ENCODE measurements at places on chromosomes 16 and 17.

DNA sequence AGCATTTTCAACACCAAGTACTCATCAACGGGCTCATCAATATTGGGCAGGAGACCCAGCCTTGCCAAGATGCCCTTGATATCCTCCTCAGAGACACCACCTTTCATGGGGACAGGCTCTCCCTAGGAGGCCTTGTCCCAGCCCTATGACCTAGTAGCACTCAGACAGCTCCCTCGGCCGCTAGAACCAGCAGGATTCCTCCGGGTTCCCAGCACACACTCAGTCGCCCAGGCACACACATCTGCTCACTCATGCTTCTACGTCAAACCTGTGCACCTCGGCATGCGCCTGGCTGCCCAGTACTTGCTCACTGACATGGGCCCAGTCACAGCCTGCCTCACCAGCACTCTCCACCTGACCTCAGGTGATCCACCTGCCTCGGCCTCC, 17.0 kb downstream of the SRCIN1 start:
- no peak for DNase-seq

DNA sequence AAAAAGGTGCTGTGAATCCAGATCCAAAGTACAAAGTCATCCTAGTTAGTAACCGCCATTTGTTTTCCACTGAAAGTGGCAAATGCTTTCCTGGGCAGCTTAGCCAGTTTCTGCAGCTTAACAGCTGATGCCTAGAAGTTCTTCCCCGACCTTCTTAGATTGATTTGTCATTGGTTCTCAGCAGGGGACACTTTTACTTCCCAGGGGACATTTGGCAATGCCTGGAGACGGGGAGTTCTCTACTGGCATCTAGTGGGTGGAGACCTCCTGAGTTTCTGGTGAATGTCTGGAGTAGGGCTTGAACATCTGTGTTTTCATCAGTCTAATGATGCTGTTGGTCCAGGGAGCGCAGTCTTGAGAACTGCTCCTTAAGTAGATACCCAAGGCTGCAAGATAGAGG, 7.6 kb downstream of the DNAJA3 start:
- DNase-seq: no peak

DNA sequence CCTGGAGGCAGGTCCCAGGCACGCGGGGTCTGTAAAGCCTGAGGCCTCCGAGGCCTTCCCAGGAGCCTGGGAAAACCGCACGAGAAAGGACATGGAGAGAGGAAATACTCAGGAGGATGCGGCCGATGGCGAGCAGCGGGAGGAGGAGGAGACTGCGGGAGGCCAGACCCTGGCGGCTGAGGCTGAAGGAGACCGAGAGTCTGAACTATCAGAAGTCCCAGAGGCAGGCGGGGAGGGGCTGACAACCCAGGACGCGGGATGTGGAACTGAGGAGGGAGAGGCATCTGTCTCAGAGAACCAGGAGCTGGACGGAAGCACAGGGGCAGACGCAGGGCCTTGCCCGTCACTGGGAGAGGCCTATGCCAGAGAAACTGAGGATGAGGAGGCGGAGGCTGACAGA, 2.4 kb downstream of the APOBR start:
- no peak for DNase-seq

GRCh38 chr16:23213831-23214230, 31.3 kb downstream of the SCNN1G start:
- no peak for DNase-seq

DNA sequence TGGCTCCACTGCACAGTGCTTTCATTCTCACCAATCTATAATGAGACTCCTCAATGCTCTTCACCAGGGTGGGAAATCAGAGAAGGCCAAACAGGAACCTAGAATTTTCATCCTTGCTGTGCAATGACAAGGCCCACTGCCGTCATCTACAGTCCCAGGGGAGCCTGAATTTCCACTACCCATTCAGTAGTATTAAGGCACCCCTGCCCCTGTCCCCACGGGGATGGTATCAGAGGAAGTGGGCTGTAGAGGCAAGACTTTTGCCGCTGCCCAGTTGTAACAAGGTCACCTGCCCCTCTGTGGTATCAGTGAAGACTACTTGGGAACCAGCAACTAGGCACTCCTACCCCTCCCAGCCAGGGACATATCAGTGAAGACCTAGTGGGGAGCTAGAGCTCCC, 104.5 kb downstream of the C16orf78 start:
- DNase-seq: no peak

DNA sequence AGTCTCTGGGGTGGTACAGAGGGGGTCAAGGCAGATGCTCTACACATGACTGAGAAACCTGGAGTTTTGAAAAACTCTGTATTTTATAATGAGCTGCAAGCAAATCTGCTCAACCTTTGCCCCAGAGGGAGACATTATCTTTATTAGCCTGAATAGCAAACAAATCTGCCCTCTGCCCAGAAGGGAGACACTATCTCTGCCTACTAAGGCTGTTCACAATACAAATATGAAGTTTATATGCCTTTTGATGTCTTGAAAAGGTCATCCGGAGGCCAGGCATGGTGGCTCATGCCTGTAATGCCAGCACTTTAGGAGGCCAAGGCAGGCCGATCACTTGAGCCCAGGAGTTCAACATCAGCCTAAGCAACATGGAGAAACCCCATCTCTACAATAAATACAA, 11.0 kb upstream of the XYLT1 start:
- no peak for DNase-seq

GRCh38 chr17:42782166-42783061, 2.0 kb downstream of the WNK4 start:
- no peak for DNase-seq

DNA sequence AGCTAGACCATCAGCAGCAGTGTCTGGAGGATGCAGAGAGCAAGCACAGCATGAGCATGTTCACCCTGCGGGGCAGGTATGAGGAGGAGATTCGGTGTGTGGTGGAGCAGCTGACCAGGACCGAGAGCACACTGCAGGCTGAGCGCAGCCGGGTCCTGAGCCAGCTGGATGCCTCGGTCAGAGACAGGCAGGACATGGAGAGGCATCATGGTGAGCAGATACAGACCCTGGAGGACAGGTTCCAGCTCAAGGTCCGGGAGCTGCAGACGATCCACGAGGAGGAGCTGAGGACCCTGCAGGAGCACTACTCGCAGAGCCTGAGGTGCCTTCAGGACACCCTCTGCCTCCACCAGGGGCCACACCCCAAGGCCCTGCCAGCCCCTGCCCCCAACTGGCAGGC, 38.8 kb downstream of the PLD6 start:
- no peak for DNase-seq

DNA sequence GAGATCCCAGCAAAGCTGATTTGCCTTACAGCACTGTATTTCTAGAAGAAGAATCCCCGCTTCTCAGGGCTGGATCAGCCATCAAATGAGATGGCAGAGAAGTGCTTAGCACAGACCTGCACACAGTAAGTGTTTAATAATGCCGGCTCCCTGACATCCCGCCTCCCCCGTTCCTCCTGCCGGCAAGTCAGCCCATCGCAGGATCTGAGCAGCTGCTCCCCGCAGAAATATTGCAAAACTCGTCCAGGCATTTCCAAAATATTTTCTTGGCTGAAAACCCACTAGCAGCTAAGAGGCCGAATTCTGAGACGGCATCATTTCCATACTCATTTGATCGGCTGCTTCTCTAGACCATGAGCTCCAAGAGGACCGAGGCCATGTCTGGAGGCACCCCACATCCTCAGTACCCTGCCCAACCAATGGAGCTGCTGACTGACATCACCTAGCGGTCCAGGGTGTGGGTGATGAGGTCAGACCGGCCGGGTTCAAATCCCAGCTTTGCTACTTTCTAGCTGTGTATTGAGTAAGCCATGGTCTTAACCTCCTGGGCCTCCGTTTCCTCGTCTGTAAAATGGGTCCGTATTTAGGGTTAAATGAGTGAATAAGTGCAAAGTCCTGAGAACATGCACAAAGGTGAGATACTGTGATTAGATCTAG, 251.5 kb downstream of the KATNIP start:
- no peak for DNase-seq

GRCh38 chr16:73846356-73846755, 450.3 kb upstream of the PSMD7 start:
- no peak for DNase-seq

- no peak for DNase-seq
These were observed 3.7 kb downstream of the BAHCC1 start for GRCh38 chr17:81398832-81399411.

- DNase-seq: no peak
These were observed 254.9 kb downstream of the PARN start for GRCh38 chr16:14375132-14375491.

GRCh38 chr16:64362193-64362592, 759.7 kb downstream of the CDH11 start:
- peak; percentile 83 for DNase-seq

GRCh38 chr17:80930335-80931279, 61.0 kb upstream of the CHMP6 start:
- no peak for DNase-seq

DNA sequence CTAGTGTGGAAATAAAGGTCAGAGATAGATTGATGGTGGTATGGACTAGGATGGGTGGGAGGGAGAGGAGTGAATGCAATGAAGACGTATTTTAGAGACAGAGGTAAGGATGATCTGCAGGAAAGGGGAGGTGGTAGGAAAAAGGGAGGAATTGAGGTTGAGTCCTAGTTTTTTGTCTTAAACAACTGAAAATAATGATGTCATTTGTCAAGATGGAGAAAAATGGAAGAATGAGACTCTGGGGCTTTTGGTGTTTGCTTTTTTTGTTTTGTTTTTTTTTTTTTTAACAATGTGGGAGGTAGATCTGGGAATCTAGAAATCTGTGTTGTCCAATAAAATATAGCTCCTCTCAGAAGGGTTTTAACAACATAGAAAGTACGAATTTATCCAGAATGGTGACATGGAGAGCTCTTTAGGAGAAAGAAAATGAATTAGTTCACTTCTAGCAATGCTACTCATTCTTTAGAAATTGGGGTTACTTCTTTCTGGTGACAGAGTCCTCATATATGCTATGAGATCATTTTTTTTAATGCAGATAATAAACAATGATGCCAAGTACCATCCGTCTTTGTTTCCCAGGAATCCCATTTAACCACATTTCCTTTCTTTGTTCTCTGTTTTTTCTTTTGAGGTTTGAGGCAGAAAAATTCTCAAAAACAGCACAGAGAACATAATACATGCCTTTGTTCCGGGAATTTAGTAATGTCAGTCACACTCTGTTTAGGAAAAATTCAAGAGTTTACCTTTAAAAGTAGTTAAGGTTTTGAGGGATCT, 225.3 kb upstream of the COX10 start:
- no peak for DNase-seq

- DNase-seq: no peak
These were observed 7.1 kb downstream of the IRX5 start for GRCh38 chr16:54937671-54938211.

DNA sequence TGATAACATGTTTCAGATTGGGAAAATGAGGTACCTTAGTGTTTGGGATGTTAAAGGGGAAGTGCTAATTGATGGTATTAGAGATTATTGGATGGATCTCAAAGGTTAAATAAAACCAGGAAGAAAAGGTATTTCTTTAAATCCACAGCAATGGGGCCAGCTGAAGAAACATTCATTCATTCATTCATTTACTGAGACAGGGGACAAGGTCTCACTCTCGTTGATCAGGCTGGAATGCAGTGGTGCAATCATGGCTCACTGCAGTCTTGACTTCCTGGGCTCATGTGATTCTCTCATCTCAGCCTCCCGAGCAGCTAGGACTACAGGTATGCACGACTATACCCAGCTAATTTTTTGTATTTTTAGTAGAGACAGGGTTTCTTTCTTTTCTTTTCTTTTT, 19.8 kb downstream of the EARS2 start:
- no peak for DNase-seq

GRCh38 chr16:55249936-55250335, 74.1 kb upstream of the IRX6 start:
- DNase-seq: no peak

- peak; percentile 72 for DNase-seq
These were observed 7.1 kb upstream of the FTSJ3 start for GRCh38 chr17:63834431-63835166.

GRCh38 chr17:6075845-6076244, 5.7 kb downstream of the WSCD1 start:
- DNase-seq: no peak

DNA sequence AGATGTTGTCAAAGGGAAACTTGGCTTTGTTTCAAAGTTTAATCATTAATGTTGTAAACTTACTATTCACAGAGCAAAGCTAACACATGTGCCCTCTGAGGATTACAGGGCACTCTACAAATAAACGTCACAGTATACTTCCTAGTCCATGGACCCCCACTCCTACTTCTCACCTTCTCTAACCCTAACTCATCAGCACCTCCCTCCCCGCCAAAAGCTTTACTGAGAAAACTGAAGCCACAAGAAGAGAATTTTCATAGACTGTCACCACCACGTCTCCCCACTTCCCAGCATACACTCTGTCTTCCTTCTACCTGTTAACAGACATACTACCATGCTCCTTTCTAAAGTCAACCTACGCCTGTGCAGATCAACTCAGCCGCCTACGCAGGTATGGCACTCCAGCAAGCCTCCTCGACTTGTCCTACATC, 29.0 kb downstream of the HELZ start:
- no peak for DNase-seq

DNA sequence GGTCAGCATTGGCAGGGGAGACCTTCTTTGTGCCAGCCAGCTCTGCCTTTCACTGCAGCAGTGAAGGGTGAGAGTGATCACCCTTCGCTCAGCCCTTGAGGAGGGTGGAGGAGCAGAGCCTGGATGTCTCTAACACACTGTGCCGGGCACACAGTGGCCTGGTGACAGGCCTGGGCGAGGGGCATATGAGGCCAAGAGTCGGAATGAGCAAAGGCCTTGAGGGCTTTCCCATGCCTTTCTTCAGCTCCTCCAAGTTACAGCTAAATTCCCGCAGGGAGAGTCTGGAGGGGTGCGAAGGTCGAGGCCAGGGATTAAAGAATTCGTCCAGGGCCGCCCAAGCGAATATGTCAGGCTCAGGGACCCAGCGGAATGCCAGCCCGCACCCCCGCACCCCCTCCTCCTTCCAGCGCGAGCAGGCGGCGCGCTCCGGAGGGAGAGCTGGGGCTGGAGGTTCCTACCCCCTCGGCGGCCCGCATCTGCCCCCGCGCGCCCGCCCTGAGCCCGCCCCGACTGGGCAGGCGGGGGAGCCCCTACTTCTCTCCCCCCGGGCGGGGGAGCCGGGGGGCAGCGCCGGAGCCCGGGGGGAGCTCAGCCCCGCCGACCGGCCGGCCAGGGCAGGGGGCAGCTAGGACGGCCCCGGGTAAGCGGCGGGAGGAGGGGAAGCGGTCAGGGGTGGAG, at the start of gene RASL10B:
RASL10B (plus strand) TSS at position 401 of the 678 bp plus-strand sequence. CDS start 3,546 bp downstream, outside the sequence.
- no peak for DNase-seq

- DNase-seq: no peak
These were observed 55.9 kb upstream of the SREBF1 start for GRCh38 chr17:17892731-17893130.

Measured in RCC 7860 (cell line).